ENCODE measurements at places on chromosomes 5 and 9. TPM values are rescaled to one million over a fixed set of nuclear protein-coding genes. Genes with fewer than 3 reads are reported as not detected.

- DNase-seq = no peak
Observed at GRCh38 chr5:23314827-23315226, 192.6 kb upstream of the PRDM9 start.

SLC6A19 gene
- not detected for polyA plus RNA-seq

NOXA1 gene
- 1.4 TPM for polyA plus RNA-seq

IRX2 gene
- polyA plus RNA-seq = 13.6 TPM

- no peak for DNase-seq
Observed at GRCh38 chr5:126104341-126104740, 318.9 kb upstream of the GRAMD2B start.

All from GM23338 (cell line).